Stimulated activated CD4-positive, alpha-beta T cell treated with anti-CD3 and anti-CD28 coated beads, Interleukin-15, amount 100 ng/mL, for 1 hour (primary cell): ENCODE measurements at places on chromosomes 7 and 10.

DNA sequence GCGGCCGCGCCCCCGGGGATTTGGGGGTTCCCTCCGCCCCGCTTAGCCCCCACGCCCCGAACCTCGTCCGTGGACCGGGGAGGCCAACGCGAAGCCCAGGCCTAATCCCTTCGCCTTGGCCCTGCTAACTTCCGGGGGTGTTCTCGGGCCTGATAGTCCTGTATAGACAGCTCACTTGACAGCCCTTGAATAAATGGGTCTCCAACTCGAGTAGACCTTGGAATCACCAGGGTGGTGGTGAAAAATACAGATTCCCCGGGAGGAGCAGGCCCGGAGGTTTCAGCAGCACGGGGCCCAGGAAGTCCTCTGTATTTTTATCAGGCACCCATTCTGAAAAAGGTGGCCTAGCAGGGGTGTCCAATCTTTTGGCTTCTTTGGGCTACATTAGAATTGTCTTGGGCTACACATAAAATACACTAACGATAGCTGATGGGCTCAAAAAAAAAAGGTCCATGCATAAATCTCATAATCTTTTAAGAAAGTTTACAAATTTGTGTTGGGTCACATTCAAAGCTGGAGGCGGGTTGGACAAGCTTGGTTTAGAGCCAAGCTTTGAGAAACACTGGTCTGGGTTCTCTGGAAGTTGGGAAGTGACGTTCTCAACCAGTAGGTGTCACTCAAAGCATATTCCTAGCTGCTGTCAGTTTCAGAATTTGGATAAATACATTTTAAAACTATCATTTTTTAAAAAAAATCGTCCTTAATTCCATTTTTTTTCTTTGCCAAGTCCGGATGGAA lies 221.7 kb downstream of the PHTF2 start:
- DNase-seq = no peak

DNA sequence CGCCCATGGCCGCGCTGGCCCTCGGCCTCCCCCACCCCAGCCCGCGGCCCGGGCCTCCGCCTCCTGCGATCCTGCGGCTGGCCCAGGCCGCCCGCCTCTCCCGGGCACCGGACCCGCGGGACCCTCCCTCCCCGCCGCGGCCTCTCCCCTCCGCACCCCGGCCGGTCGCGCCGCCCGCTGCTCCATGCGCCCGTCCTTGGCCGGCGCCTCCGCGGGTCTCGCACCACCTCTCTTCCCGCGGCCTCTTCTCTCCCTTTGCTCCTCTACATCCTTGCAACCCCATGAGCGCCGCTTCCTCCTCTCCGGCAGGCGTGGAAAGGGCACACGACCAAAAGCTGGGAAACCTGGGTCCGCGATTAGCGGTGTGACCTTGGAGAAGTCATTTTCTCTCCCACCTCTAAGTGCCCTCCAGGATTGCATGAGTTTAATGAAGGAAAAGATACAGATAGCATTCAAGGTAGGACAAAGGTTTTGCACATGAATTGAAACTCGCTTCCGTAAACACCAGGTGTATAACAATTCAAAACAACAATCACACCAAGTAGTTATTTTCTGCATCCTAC lies 448 bp upstream of the SRPK2 start:
- peak; percentile 4 for DNase-seq

DNA sequence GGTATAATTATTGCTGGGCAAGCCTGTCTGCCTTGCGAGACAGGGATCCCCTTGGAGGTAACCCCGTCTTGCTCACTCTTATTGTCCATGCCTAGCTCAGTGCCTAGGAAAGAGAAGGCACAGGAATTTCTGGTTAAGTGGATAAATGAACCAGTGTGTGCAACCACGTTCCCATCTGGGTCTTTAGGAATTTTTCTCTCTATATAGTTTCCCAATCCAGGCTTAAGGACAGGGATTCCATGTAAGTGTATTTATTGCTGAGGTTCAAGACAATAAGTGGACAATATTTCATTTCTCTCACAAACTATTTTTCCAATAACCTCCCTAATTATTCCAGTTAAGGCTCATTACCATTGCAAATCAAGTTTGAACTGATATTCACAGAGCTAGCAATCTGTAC lies 8.9 kb upstream of the ADAM12 start:
- no peak for DNase-seq

DNA sequence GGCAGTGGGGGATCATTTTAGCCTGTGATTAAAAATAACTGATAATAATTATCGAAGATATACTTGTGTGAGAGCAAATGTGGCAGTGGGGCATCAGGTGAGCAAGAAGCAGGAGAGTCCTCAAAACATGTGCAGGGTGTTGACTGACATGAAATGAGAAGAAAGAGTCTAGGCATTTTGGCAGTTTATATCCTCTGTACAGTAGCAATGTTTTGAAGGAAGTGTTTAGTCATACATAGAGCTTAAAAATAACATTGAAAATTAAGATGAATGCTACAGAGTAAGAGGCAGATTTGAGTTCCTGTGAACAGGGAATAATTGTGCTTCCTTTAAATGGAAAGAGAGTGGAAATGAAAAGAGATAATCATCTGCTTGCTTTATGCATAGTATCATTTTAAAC lies 47.4 kb downstream of the VPS50 start:
- no peak for DNase-seq

DNA sequence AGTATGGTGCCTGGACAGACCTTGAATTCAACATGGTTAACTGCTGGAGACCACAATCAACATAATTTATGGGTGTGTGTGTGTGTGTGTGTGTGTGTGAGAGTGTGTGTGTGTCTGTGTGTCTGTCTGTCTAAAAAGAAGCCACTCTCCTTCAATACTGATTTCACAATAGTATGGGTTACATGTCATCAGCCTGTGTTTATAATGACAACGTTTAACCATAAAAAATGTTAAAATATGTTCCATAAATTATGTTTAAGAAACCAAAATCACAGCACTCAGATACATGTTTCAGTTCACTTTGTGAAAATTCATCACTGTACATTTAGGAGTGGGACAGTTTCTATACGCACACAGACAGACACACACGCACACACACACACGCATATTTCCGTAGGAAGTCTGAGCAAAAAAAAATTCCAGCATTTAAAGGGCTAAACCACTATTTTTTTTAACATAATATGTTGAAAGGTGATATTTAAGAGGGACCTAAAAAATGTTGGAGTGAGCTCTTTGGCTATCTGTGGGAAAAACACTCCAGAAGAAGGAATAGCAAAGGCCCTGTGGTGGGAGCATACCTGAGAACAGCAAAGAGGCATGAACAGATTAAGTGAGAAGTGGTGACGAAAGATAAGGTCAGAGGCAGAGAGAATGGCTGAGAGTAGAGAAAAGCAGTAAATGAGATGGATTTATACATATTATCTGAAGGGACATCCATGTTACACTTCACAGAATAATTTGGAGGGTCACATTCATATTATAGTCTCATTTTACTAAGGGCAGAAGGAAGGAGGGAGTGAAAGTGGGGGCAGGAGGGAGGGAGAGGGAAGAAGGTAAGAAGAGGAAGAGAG lies 10.9 kb downstream of the PDZD8 start:
- no peak for DNase-seq

GRCh38 chr10:78508955-78509748 lies 475.5 kb downstream of the RPS24 start:
- no peak for DNase-seq

DNA sequence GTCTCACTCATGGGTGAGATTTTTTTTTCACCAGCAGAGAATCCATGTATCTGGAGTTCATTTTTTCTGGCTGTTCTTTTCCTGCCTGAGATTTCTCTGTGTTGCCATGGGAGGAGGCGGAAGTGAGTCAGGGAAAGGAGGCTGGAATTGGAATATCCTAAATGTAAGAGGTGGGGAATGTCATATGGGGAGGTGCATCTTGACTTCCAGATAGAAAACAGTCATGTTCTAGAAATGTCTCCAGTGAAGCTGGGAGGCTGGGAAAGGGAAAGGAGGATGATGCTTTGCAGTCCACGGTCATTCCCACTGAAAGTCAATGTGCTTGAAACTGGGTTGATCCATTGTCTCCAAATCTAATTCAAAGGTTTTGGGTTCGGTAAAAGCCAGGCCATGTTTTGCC lies 39.7 kb upstream of the HPS1 start:
- no peak for DNase-seq

DNA sequence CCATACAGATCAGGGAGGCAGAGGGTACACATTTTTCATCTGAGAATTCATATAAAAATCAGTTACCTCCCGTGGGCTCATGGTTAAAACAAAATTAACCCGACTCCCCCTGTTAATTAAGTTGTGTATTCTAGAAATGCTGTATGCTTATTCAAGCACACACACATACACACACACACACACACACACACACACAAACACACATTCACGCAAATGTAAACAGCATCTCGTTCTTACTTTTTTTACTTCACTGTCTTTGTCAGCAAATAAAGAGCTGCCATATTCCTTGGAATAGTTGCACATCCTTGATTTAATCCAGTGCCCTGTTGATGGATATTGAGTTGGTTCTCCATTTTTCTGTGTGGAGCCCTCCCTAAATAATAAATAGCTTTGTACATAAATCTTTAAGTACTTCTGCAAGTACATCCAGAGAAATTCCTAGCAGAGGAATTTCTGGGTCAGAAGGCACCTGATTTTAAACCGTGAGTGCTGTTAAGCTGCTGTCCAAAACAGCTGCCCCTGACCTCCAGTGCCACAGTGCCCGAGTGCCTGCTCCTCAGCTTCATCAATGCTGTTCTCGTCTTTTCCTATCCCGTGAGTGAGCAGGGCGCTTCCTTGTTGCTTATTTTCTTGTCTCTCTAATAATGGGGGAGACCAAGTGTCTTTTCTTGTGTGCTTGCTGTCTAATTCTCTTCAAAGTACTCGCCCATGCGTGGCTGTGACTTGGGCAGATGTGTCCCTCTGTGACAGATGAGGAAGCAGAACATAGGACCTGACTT lies 117.2 kb downstream of the RGS10 start:
- DNase-seq = no peak

DNA sequence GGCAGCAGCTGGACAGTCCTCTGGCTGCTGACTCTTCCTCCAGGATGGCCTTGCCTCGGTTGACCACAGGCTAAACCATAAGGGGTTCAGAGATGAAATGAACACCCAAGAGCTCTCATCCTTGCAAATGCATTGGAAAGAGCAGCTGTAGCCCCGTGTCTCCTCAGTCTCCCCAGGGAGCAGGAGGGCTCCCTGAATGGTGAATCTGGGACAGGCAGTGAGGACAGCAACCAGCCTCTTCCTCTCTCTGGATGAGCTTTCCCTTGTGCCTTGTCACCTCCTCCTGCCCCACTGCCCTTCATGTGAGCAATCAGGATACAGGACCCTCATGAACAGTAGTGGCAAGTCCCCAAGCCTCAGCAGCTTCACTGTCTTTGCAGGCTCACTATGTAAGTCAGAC lies 23.9 kb upstream of the GDF10 start:
- no peak for DNase-seq

- no peak for DNase-seq
Observed at GRCh38 chr10:50511492-50512213, 112.1 kb downstream of the SGMS1 start.

GRCh38 chr10:102113956-102114857 lies 6.0 kb downstream of the LDB1 start:
- no peak for DNase-seq

DNA sequence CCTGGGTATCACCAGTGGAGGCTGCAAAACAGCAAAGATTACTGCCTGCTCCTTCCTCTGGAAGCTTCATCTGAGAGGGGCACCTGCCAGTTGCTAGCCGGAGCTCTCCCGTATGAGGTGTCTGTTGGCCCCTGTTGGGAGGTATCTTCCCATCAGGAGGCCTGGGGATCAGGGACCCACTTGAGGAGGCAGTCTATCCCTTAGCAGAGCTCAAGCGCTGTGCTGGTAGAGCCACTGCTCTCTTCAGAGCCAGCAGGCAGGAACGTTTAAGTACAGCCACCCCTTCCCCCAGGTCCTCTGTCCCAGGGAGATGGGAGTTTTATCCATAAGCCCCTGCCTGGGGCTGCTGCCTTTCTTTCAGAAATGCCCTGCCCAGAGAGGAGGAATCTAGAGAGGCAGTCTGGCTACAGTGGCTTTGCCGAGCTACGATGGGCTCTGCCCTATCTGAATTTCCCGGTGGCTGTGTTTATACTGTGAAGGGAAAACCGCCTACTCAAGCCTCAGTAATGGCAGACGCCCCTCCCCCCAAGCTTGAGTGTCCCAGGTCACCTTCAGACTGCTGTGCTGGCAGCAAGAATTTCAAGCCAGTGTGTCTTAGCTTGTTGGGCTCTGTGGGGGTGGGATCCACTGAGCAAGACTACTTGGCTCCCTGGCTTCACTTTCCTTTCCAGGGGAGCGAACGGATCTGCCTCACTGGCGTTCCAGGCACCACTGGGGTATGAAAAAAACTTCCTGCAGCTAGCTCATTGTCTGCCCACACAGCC lies 19.6 kb downstream of the SEMA3E start:
- DNase-seq = no peak

GRCh38 chr7:140645166-140645900 lies 4.7 kb upstream of the DENND2A start:
- no peak for DNase-seq

DNA sequence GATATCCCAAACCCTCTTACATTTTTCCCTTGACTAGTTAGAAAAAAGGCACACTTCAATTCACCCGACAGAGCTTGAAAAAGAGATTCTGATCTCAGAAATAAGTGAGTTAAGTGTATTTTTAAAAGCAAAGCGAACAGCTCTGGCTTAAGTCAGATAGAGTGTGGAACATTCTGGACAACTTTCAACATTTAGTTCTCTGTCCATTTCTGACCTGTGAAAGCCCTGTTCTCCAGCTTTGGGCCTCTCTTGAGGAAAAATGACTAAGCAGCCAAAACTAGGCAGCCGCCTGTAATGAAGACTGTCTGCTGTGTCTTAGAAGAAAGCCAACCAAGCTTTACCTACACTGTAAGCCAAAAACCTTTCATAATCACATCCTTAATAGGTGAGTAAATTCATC lies 50.5 kb downstream of the CDK6 start:
- DNase-seq = no peak

DNA sequence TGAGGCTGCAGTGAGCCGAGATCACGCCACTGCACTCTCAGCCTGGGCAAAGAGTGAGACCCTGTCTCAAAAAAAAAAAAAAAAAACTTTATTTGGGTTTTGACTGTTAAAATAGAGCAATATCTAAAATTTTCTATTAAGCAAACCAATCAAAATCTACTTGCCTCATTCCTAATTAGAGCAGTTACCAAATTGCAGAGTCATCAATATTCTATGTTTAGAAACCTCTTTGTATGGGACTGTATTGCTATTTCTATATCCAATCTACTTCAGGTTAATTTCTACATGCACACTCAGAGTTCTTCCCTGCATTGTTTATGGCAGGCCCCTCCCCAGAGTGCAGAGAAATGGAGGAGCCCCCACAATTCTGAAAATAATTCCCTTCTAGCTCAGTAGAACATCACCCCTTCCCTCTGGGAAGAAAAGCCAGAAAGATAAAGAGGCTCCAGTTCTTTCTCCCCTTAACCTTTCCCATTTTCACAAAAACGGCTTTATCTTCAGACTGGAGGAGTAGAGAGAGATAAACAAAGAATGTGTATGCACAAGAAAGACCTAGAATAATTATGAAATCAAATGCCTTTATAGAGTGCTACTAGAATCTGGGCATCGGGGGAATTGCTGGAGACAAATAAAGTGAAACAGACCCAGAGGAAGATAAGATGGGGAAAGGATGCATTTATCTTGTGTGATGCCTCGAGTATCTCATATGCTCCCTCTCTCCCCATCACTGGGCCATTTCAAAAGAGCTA lies 17.9 kb downstream of the SCRN1 start:
- DNase-seq = no peak
